ENCODE measurements at places on chromosomes 1 and 21.

DNA sequence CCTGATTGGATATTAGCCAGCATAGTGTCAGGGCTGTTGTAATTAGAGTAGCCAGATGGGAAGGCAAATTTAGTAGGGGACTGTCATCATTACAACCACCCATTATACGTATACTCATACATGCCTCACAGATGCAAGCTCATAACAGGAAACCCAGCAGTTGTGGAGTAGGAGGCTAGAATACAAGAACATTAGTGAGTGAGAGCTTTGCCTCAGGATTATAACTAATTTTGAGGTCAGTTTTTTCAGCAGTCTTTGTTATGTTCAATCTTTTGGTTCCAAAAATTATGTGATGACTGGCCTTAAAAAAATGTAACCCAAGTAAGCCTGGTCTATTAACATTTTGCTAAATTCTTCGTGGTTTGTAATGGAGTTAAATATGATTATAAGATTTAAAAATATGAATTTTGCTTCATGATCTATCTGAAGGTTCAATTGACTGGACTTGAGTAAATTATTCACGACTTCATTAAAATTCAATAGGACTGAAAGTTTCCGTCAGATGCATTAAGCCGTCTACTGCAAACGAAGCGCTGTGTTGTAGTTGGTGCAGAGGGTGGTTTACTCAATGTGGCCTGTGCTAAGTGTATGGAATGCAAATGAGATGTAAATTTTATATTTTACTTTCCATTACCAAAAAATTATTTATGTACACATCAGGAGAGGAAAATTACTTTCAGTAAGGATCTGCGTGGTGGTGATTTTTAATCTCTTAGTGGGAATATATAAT is 48.8 kb downstream of the KCNK1 start:
- no peak for DNase-seq

- DNase-seq, result no peak
Observed at GRCh38 chr1:241598249-241598648, 41.9 kb downstream of the CHML start.

DNA sequence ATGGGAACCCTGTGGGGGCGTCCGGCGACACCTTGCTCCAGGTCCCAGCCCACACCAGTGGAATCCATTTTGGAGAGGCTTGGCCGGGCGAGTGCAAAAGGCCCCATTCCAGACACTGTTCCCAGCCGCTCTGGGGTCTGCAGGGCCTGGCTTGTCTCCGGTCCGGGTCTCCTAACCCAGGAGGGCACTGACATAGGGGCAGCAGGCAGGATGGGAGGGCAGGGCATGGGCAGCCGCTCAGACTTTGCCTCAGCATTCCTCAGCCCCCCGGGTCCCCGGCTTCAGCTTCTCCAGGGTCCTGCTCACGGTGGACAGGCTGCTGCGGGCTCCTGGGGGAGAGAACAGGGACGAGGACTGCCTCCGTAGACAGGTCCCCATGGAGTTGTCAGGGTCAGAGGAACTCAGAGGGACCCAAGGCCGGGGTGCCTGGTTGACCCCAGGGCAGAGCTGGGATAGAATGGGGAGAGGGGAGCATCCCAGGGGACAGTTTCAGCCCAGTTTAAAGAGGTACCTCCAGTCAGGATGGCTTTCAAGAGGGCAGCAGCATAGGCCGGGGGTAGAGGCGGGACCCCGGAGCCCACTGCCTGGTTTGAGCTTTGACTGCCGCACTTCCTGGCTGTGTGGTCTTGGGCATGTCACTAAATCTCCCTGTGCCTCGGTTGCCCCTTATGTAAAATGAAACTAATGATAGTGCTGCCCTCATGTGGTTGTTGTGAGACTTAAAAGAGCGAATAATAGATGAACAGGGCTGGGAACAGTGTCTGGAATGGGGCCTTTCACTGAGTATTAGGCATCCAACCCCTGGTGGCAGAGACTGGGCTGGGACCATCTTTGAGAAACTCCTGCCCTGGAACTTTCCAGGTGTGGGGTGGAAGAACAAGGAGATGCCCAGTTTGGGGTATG is 3.7 kb downstream of the KNCN start:
- DNase-seq, result peak; percentile 48

DNA sequence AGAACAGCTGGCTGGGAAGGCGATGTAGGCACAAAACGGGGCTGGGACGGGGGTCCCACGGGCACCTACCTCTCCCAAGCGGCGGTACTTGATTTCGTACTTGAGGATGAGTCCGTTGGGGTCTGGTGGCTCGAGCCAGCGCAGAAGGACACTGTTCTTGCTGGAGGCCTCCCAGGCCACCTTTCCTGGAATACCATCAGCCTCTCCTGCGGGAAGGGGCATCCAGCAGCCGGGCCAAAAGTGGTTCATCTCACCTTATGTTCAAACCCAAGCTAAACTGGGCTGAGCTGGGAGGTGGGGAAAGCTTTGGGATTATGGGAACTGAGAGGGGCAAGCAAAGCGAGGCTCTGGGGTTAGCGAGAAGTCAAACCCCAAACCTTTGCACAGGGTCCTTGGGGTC is 14.3 kb downstream of the INSRR start:
- no peak for DNase-seq

GRCh38 chr1:107430540-107431228 is 289.8 kb downstream of the NTNG1 start:
- peak; percentile 3 for DNase-seq

- no peak for DNase-seq
Observed at GRCh38 chr1:116219651-116220434, 108.6 kb downstream of the MAB21L3 start.

DNA sequence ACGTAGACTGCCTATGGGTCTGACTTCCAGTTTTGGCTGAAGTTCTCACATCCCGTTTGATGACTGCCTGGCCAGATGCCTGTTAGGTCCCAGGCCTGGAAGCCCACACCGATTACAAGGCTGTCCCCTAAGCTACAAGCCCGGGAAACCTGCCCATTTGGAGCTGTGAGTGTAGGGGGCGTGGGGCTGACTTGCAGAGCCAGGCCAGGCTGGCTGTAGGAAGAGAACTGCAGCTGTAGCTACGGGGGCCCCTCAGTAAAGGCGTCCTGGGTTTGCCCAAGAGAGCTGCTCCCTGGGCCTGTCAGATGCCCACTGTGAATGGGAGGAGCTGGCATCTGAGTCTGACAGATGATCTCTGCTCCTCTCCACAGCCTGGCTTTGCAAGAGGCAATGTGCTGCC is 199.7 kb downstream of the CAMTA1 start:
- DNase-seq, result no peak

- no peak for DNase-seq
Observed at GRCh38 chr1:213680677-213681325, 307.0 kb upstream of the PROX1 start.

- no peak for DNase-seq
Observed at GRCh38 chr1:95409276-95409675, 175.3 kb downstream of the RWDD3 start.

GRCh38 chr1:57752843-57753242 is 329.0 kb upstream of the DAB1 start:
- no peak for DNase-seq

DNA sequence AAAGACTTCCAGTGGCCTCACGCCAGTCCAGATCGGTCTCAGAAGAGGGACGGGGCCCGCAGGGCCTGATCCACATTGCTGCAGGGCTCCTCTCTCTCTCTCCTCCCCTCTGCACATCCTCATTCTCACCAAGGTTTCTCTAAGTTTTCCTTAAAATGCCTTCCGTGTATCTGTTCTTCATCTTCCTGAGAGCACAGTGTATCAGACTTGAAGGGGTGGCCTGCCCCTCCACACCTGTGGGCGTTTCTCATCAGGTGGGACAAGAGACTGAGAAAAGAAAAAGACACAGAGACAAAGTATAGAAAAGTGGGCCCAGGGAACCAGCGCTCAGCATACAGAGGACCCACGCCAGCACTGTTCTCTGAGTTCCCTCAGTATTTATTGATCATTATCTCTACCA is 66.4 kb downstream of the PRKAB2 start:
- no peak for DNase-seq

DNA sequence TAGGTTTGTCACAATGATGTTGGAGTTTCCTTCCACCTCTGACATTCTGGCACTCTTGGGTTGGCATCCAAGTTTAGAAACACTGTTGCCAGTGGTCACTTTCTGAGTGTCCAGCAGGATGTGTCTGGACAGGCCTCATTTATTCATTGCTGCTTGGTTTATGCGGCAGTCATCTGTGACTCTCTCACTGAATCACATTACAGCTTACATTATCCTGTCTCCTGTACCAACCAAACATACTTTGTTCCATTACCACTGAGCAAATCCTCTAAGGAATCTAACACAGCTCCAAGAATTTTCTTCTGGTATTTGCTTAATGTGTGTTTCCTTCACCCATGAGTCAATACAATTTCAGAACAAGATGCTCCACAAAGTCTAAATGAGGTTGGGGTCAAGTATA is 19.9 kb downstream of the SGIP1 start:
- no peak for DNase-seq

- no peak for DNase-seq
Observed at GRCh38 chr1:51792864-51793263, 85.7 kb downstream of the NRDC start.

DNA sequence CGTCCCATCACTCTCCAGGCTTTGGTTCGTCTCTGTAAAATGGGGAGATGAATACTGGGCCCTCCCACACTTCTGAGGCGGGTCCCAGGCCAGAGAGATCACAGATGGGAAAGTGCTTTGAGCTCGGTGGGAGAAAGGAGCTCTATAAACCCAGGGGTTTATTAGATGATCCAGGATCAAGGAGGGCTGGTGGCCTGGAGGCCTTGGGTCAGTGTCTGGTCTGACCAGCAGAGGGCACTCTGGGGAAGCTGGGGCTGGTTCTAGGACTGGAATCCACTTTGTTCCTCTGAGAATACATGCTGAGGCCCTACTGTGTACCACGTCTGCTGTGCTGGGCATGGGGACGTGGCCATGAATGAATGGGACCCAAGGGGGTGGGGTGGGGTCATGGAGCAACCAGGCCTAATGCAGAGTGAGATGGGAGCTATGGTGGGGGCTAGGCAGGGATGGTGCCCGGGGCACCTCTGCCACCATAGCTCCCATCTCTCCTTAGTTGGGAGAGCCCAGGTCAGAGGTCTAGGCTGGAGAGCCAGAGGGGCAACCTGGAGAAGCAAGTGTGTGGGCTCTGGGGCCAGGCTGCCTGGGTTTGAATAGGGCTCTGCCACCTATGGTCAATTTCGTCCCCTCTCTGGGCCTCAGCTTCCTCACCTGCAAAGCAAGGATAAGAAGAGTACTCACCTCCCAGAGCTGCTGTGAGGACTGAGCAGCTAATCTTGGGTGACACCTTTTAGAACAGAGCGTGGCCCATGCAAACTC is 9.0 kb upstream of the FAM131C start:
- DNase-seq, result peak; percentile 62

- DNase-seq, result no peak
Observed at GRCh38 chr1:77388661-77389060, 106.8 kb downstream of the AK5 start.

DNA sequence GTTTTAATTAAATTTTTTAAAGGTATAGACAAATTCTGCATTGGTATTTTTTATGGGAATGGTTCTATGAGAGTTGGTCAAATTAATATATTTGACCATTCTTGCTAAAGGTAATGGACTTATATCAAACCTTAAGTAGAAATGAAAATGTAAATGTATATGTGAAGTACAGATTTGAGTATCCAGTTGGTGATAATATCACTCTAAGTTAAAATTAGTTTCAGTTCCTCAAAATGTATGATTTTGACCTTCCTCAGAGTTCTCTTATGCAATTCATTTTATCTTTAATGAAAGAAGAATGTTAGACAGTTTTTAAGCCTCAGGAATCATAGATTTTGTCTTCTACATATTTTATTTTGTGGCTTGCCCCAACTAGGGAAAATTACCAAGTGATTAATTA is 1291.5 kb upstream of the B3GALT2 start:
- DNase-seq, result no peak

- DNase-seq, result no peak
Observed at GRCh38 chr21:44847261-44848056, 26.0 kb downstream of the PTTG1IP start.

GRCh38 chr21:15978215-15978738 is 248.5 kb downstream of the USP25 start:
- DNase-seq, result no peak

DNA sequence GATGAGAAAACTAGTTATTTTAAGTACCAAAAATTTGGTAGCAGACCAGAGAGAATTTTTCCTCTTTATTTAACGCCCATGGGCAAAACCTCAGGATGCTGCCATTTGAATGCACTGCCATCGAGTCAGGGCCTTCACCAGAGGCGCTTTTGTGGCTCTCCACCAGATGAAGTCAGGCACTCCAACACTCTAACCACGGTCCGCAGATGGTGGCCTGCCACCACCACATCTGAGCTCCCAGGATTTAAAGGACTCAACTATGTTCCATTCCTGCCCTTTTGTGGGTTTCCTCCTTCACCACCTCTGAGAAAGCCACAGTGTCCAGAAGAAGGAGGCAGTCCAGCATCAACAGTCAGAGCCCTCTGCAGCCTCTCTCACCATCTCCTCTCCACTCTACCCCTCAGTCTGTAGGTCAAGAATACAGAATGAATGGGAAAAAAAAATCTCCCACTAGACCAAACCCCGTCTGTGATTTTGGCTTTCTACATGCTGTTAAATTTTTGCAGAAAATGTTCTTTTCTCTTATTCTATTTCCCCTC is 647.4 kb downstream of the USP25 start:
- DNase-seq, result no peak

- DNase-seq, result no peak
Observed at GRCh38 chr1:194437135-194437534, 1250.7 kb upstream of the B3GALT2 start.

DNA sequence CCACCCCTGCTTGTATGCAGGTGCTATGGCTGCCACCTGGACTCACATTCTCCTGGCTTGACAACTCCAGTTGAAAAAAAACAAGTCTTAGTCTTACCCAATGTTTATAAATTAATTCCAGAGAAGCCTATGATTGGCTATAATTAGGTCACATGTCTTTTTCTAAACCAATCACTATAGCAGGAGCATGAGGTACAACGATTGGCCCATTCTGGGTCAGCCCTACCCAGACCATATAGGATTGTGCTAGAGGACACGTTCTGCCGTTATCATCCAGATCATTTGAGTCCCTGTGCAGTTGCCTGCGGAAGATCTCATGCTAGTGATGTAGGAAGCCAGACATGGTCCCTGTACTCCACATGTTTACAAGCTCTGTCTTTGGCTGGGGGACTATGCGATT is 41.9 kb upstream of the PARP1 start:
- DNase-seq, result no peak

GRCh38 chr1:211660718-211661222 is 14.7 kb downstream of the NEK2 start:
- no peak for DNase-seq

Data from CD4-positive, alpha-beta T cell treated with Interleukin-12 subunit alpha and Interleukin-12 subunit beta, for 1 hour (primary cell).